Osteoblast (primary cell): ENCODE measurements at places on chromosomes 3 and 15. TPM values are rescaled to one million over a fixed set of nuclear protein-coding genes. Genes with fewer than 3 reads are reported as not detected.

Gene SLC9C1
- total RNA-seq: not detected in 2 replicates

Gene MTMR10
- total RNA-seq: 17.4 and 21.8 TPM in 2 replicates

Gene WNT7A
- total RNA-seq: not detected in 2 replicates

GRCh38 chr3:73766599-73767381 is 142.0 kb upstream of the PDZRN3 start:
- peak overlapping the region; percentile 62 for H3K4me3 ChIP-seq
- H3K36me3 ChIP-seq: no peaks in the 10 kb centered on the region
- peaks cover 26% of the 10 kb centered on the region for H3K4me1 ChIP-seq
- H3K27ac ChIP-seq: peak overlapping the region; percentile 76

Gene COL6A5
- total RNA-seq: not detected in 2 replicates

GRCh38 chr15:86743283-86743903 is 663.7 kb downstream of the AGBL1 start:
- H3K36me3 ChIP-seq: no peaks in the 10 kb centered on the region
- no peaks in the 10 kb centered on the region for H3K27me3 ChIP-seq
- no peak for DNase-seq
- H3K4me3 ChIP-seq: no peak overlapping the region
- H3K4me1 ChIP-seq: no peaks in the 10 kb centered on the region
- no peak overlapping the region for H3K27ac ChIP-seq

- H3K4me1 ChIP-seq: peaks cover 45% of the 10 kb centered on the region
- H3K36me3 ChIP-seq: no peaks in the 10 kb centered on the region
- H3K27me3 ChIP-seq: no peaks in the 10 kb centered on the region
- H3K4me3 ChIP-seq: no peak overlapping the region
Measured at GRCh38 chr3:188581792-188582191, 427.8 kb downstream of the LPP start.

GRCh38 chr3:172630316-172630715 is 80.6 kb downstream of the NCEH1 start:
- peaks cover 16% of the 10 kb centered on the region for H3K36me3 ChIP-seq
- peak overlapping the region; percentile 72 for H3K27ac ChIP-seq

- H3K27me3 ChIP-seq: no peaks in the 10 kb centered on the region
- H3K4me3 ChIP-seq: no peak overlapping the region
- no peak for DNase-seq
- no peaks in the 10 kb centered on the region for H3K4me1 ChIP-seq
Measured at GRCh38 chr3:193621127-193621526, 28.1 kb downstream of the OPA1 start.

DNA sequence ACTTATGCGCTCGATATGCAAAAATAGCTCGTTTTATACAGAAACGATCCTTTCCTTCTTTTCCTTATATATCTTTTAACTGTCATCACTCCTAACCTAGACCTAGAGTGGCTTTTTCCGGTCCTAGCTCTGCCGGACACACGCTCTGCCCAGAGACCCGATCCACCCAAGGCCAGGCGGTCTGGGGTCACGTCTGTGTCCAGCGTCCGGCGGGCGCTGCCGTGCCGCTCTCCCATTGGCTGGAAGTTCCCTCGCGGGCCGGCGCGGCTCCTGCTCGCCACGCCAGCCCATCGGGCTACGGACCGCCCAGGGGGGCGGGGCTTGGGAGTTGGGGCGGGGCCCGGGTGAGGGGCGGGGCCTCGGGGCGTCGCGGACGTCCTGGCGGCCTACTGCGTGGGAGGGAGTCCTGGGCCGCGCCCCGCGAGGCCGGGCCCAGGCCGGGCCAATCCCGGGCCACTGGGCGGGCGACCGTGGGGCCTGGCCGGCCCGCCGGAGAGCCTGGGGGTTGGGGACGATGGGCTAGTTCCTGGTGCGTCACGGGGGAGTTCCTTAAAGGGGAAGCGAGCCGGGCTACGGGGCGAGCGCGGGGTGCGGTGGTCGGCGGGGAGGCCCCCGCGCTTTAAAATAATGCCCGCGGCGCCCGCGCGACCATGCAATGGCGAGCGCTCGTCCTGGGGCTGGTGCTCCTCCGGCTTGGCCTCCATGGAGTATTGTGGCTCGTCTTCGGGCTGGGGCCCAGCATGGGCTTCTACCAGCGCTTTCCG is at the start of gene EDEM1:
EDEM1 (plus strand) TSS at position 552 of the 764 bp plus-strand sequence; CDS start at position 651, 99 bp downstream.
- H3K4me1 ChIP-seq: peaks cover 18% of the 10 kb centered on the region
- H3K4me3 ChIP-seq: peak within 1 kb of the TSS; percentile 84
- peaks cover under 1% of the 10 kb centered on the region for H3K36me3 ChIP-seq
- peak; percentile 100 for DNase-seq
- no peaks in the 10 kb centered on the region for H3K27me3 ChIP-seq

Gene SKOR1
- 0.29 and 0.36 TPM in 2 replicates for total RNA-seq

DNA sequence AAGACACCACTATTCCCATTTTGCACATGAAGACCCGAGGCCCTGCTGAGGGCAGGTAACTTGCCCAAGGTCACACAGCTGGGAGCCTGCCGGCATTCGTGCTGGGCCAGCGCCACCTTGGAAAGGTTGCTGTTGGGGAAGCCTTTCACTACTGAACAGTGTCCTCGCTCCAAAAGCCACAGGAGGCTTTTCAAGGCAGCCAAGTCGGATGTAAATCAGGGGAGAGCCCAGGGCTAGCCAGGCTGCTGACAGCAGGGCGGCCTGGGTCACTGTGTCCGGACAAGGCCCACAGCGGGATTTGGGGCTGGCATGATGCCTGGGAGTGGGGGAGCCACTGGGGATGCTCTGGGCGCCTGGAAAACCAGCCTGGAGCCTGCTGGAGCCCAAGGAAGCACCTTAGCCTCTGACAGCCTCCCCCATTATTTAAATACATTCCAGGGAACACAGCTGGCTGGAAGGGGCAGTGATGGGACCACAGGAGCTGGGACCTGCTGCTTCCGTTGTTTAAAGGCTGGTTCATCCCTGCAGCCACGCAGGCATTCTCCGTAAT is 10.5 kb downstream of the SLC6A6 start:
- no peaks in the 10 kb centered on the region for H3K27me3 ChIP-seq
- peaks cover 29% of the 10 kb centered on the region for H3K36me3 ChIP-seq
- no peak overlapping the region for H3K4me3 ChIP-seq
- no peak for DNase-seq
- peak overlapping the region; percentile 34 for H3K27ac ChIP-seq

Gene ABTB1
- total RNA-seq: 14.7 and 17.7 TPM in 2 replicates

DNA sequence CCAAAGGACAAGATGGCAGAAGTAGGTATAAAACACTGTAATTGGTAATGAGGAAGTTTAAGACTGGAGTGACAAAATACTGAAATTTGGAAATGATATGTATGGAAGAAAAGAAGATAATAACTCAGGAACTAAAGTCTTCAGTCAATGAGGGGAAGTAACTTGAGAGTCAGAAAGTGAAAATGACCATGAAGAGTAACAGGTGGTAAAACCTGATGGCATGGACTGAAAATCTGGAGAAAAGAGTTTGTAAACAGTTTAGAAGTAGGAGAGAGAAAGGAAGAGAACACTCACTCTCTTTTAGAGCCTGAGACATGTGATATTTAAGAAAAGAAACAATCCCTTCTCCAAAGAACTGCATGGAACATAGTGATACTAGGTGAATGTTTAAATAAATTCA is 387.9 kb downstream of the PYDC2 start:
- H3K4me1 ChIP-seq: no peaks in the 10 kb centered on the region
- H3K27ac ChIP-seq: no peak overlapping the region
- no peaks in the 10 kb centered on the region for H3K27me3 ChIP-seq
- no peak overlapping the region for H3K4me3 ChIP-seq

Gene KLHL6
- under 0.01 TPM in 1 of 2 replicates, not detected in the other for total RNA-seq

DNA sequence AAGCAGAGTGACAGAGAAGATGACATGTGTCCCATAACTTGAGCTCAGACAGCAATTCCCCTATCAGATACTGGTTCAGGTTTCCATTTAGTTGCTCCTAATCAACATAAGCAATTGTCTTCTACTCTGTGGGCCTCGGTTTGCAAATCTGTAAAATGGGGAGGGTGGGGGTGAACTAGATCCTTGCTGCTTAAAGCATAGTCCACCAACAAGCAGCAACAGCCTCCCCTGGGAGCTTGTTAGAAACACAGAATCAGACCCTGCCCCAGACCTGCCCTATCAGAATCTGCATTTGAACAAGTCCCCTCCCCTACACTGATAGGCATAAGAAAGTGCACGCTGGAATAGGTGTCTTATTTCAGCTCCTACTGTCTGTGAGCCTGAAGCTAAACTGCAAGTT is 87.8 kb downstream of the CEMIP start:
- no peaks in the 10 kb centered on the region for H3K4me1 ChIP-seq
- no peak for DNase-seq
- no peaks in the 10 kb centered on the region for H3K27me3 ChIP-seq
- no peak overlapping the region for H3K4me3 ChIP-seq

DNA sequence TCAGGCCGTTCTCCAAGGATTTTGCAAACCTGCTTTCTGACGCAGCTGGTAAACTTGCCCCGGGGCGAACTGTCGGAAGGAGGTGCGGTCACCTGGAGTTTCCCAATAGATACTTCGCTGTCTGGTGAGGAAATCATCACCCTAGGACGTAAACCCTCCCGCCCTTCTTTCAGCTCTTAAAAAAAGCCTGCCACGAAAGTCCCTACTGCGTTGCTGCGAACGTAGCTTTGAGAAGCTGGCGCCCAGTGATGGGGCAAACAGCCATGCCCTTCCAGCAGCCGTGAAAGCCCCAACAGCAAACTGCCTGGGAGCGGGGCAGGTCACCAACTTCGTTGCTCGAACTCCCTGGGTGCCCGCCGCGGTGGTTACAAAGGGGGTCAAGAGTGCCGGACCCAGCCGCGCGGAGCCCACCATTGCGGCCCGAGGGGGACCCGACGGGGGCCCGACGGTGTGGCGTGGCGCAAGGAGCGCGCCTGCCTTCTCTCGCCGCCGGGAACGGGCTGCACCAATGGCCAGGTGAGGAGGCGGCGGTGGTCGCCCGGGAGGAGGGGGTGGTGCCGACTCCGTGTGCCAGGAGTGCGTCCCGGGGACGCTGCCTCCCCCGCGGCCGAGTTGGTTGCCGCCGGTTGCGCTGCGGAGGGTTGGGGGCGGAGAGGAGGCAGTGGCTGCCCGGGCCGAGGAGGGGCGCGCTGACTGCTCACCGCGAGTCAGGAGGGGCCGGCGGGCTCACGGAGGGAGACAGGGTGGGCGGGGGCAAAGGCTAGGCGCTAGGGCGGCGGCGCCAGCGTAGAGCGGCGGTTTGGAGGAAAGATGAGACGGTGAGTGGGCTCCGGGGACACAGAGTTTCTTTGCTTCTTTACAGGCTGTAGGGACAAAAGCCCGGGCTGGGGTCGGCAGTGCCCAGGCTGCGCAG is at the start of gene PHLDB2:
PHLDB2 (plus strand) TSS at position 205 of the 913 bp plus-strand sequence. CDS start 24,813 bp downstream, outside the sequence.
- peaks cover 4% of the 10 kb centered on the region for H3K36me3 ChIP-seq
- peak; percentile 96 for DNase-seq
- no peaks in the 10 kb centered on the region for H3K27me3 ChIP-seq
- H3K4me1 ChIP-seq: peaks cover 25% of the 10 kb centered on the region

DNA sequence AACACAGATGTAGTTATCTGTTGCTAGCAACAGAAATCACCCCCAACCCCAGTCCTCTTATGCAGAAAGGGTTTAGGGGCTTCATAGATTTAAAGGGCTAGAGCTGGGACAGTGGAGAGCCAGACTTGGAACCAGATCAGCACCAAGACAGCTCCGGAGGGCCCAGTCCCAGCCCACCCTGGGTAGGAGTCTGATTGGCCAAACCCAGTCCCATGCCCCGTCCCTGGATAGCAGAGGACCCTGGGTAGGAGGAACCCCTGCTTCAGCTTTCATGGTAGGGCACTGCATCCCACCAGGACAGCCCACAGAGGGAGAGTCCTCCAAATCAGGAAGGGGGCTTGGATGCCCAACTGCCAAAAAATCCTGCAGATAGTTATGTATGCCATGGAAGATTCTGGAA is 103.0 kb downstream of the CORO2B start:
- no peaks in the 10 kb centered on the region for H3K36me3 ChIP-seq
- H3K27me3 ChIP-seq: no peaks in the 10 kb centered on the region
- no peak for DNase-seq
- H3K27ac ChIP-seq: no peak overlapping the region

DNA sequence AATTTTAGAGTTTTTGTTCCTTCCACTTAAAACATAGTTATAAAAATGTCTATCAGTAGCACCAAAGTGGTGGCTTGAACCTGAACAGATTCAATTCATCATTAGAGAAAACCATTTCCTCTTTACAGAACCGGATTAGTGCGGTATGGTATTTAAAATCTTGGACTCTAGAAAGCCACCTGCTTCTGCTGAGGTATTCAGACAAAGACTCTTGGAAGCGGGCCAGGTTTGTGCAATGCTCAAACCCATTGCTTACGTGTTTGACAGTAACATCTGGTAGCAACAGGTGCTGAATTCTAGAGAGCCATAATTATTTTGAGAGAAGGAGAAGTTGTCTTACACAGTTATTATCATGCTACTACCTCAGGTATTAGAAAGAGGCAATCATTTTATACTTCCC is 290.5 kb downstream of the NAALADL2 start:
- DNase-seq: no peak
- H3K36me3 ChIP-seq: no peaks in the 10 kb centered on the region
- no peaks in the 10 kb centered on the region for H3K4me1 ChIP-seq
- no peak overlapping the region for H3K27ac ChIP-seq
- H3K4me3 ChIP-seq: no peak overlapping the region

DNA sequence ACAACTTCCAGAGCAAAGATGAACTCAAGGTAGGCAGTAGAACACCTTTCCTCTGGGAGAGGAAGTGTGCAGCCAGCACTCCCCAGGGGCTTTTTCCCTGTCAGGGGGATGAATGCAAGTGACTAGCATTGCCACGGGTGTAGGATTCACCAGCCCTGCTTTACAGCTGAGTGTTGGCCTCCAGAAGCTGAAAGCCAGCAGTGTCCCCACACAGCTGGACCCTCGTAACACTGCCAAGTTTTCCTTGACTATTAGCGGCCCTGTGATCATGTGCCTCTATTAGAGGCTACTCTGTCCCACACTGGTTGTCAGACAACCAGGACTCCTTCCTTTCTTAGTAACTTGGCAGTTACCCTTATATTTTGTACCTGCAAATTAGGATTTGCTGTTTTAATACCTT is 104.9 kb upstream of the MANF start:
- H3K4me3 ChIP-seq: no peak overlapping the region
- no peaks in the 10 kb centered on the region for H3K36me3 ChIP-seq
- H3K4me1 ChIP-seq: peaks cover 13% of the 10 kb centered on the region
- H3K27ac ChIP-seq: no peak overlapping the region
- H3K27me3 ChIP-seq: no peaks in the 10 kb centered on the region

Gene CCDC33
- 0.29 TPM in 1 of 2 replicates, not detected in the other for total RNA-seq

Gene RASGRF1
- under 0.01 TPM in 1 of 2 replicates, not detected in the other for total RNA-seq

- no peaks in the 10 kb centered on the region for H3K27me3 ChIP-seq
- H3K4me3 ChIP-seq: no peak overlapping the region
- peak overlapping the region; percentile 40 for H3K27ac ChIP-seq
- no peak for DNase-seq
- peaks cover 11% of the 10 kb centered on the region for H3K36me3 ChIP-seq
Measured at GRCh38 chr15:90595763-90596155, 66.0 kb downstream of the CRTC3 start.
